ENCODE measurements at places on chromosomes 11 and 22. TPM values are rescaled to one million over a fixed set of nuclear protein-coding genes. Genes with fewer than 3 reads are reported as not detected.

TSSK2 gene
- total RNA-seq, result not detected

TMEM191C gene
- 0.38 TPM for total RNA-seq

RRP7A gene
- 39.2 TPM for total RNA-seq

PRG2 gene
- 0.27 TPM for total RNA-seq

OTOG gene
- total RNA-seq, result not detected

MCHR1 gene
- not detected for total RNA-seq

ACR gene
- total RNA-seq, result 0.27 TPM

MICALL1 gene
- total RNA-seq, result 35.6 TPM

Measured in endothelial cell of coronary artery (primary cell).